Ascending aorta (tissue), 2 donors: ENCODE measurements at places on chromosomes 1 and 21. TPM values are rescaled to one million over a fixed set of nuclear protein-coding genes. Genes with fewer than 3 reads are reported as not detected.

FCRL5 gene
- not detected for total RNA-seq

DNA sequence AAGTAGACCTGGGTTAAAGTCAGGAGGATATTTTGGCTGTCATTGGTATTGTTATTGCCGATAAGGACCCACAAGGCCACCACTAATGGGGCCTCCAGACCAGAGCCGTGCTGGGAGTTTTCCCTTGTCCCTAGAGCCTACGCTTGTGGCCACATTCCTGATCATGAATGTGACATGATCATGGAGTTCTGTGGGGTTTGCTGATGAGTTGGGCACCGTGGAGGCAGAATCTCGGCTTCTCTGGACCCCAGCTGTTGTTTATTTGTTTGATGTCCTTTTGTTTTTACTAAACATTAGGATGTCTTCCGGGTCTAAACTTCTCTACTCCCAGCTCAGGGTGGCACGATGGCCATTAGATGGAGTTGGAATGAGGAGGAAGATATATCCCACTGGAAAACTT is 74.9 kb upstream of the TMPRSS2 start:
- H3K27me3 ChIP-seq, result no peaks in the 10 kb centered on the region
- no peaks in the 10 kb centered on the region for H3K4me1 ChIP-seq
- H3K36me3 ChIP-seq, result no peaks in the 10 kb centered on the region

GRCh38 chr1:46526691-46527291 is 24.7 kb downstream of the KNCN start:
- no peaks in the 10 kb centered on the region for H3K36me3 ChIP-seq
- no peaks in the 10 kb centered on the region for H3K27me3 ChIP-seq
- no peak overlapping the region for H3K27ac ChIP-seq
- H3K4me1 ChIP-seq, result peaks cover 4% of the 10 kb centered on the region

DNA sequence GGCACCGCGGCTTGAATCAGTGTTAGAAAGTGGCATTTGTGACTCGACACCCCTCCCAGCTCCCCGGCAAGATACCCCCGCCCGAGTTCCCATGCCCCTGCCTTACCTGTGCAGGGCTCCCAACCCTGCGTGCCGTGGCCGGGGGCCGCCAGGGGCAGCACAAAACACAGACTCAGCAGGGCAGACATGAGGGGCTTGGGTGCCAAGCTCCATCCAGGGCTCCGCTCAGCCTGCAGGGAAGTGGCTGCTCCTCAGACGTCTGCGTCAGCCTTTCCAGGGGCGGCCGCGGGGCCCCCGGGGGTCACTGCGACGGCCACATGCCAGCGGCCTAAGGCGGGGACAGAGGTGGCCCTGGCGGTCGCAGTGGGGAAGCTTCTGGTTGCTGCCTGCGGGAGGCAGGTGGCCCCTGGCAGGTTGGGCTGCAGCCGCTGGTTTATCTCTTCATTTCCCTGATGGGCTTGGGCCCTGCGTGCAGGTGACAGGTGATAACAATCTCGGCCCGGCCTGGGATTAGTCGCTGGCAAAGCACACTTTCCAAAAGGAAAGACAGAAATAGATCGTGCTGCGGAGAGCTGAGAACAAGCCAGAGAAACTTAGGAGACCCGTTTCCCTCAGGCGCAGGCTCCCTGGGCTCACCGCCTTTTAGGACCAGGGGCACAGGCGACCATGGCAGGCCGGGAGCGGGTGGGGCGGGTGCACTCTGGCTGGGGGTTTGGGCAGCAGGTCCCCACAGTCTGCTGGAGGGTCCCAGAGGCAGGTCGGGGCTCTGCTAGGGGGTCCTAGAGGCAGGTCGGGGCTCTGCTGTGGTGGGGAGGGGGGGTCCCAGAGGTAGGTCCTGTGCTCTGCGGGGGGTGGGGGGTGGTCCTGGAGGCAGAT is at the start of gene TSPEAR:
Gene TSPEAR, minus strand, starts transcription at position 246 of the 876 bp plus-strand sequence. Its CDS starts 58 bp downstream, at position 188.
- peak; percentile 50 for DNase-seq
- H3K4me1 ChIP-seq, result no peaks in the 10 kb centered on the region
- H3K27me3 ChIP-seq, result peaks cover 22% of the 10 kb centered on the region
- H3K27ac ChIP-seq, result no peak within 1 kb of the TSS

GRCh38 chr1:85450832-85451231 is 14.1 kb downstream of the DDAH1 start:
- peaks cover 23% of the 10 kb centered on the region for H3K4me1 ChIP-seq
- no peak overlapping the region for H3K27ac ChIP-seq
- H3K27me3 ChIP-seq, result no peaks in the 10 kb centered on the region
- no peak overlapping the region for H3K4me3 ChIP-seq
- H3K36me3 ChIP-seq, result no peaks in the 10 kb centered on the region
